ENCODE measurements at places on chromosomes 4 and X.
A peak's percentile ranks its signal among the peaks of the same experiment; 100 is the strongest.

DNA sequence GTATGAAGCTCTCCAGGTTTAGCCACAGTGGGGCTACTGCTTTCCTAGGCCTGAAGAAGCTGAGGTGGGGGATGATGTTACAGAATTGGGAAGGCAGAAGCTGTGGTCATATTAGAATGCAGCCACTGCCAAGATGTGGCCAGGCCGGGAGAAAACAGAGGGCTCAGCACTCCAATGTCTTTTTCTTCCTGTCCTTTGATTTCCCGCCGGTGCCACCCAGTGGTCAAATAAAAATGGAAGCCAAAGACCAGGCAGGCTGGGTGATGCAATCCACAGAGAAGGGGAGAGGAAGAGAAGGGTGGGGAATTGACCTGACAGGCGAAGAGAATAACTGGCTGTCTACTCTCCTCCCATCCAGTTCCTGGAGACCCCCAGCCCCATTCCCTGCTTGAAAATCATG, 94.9 kb upstream of the SHISA3 start:
- peak; percentile 27 for DNase-seq

DNA sequence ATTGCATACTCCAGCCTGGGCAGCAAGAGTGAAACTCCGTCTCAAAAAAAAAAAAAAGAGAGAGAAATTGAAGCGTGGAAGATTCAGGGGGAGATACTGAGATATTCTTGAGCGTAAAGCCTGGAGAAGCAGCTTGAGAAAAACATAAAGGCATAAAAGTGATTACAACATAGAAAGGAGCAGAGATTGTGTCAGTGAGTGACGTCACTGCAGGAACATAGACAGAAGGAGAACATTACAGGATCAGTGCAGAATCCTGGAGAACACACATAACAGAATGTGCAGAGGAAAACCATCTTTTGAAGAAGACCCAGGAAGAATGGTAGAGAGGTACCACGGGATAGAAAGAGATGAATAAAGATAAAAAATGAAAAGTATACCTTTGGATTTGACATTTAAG, 147.0 kb downstream of the APBB2 start:
- DNase-seq = no peak

DNA sequence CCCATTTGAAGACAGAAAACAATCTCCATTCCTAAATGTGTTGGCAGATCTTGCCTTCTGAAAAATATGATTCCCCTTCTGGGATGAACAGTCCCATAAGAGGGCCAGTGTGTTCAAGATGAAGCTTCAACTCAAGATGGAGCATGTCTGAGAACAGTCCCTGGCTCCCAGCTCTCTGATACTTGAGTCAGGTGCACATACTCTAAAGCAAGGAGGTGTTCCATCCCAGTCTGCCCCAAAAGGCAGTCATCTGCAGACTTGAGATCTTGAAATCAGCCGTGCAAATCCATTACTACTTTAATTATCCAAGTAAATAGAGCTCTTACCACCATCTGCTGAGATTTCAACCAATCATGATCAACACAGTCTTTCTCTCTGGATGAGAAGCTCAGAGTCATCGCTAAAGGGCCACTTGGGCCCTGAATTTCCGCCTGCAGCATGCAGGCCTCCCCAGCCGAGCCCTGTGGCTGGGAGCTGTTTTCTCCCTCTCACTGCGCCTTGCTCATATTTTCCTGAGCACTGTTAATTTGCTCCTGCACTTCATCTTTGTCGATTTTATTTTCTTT, 22.2 kb downstream of the CCDC149 start:
- no peak for DNase-seq

DNA sequence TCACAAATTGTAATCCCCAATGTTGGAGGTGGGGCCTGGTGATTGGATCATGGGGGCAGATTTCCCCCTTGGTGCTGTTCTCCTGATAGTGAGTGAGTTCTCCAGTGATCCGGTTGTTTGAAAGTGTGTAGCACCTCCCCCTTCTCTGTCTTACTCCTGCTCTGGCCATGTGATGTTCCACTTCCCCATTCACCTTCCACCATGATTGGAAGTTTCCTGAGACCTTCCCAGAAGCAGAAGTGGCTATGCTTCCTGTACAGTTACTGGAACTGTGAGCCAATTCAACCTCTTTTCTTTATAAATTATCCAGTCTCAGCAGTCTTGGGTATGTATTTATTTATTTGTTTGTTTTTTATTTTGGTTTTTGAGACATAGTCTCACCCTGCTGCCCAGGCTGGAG, 143.2 kb downstream of the CPE start:
- DNase-seq = no peak

DNA sequence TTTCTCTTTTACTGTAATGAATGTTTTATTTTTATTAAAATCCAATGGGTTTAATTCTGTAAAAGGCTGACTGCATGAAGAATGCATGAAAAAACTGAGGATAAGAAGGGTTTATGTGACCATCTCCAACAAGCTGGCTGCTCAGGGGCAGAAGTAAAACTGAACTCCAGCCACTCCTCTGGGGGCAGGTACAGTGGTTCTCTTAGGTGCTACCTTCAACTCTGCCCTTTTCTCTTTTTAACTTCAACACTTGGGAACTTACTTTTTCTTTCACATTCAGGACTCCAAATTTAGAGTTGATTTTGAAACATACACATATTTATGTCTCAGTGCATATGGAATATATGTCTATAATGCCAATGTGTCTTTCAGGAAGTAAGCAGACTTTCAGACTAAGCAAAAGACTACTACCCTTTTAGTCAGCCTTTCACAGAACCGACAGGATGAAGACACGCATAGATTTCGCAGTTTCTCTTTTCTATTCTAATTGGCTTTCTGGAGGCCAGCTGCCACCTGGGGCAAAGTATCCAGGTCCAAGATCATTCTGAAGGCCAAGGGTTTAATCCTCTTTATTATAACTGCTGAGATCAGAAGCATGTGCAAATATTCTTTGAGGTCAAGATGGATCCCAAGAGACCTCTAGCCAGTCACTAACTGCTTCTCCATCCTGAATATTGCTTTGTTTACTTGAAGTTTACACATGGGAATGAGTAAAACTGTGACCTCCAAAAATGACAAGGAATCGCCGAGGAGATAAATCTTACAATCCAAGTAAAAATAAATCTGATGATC, 30.7 kb downstream of the HS3ST1 start:
- no peak for DNase-seq

DNA sequence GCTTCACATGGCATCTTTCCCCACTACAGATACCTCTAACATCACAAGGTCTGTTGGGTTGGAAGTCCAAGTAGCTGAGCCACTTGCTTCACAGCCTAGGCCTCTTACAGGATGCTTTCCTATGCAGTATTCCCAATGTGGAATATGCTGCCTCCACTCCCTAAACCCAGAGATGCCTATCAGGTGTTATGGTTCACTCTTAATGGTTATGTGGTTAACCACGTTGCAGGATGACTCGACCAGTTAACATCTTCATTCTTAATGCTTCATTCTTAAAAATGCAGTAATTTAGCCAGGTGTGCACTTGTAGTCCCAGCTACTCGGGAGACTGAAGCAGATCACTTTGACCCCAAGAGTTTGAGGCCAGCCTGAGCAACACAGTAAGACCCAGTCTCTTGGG, 24.2 kb downstream of the HAUS3 start:
- no peak for DNase-seq

- DNase-seq = no peak
These were observed 33.5 kb downstream of the SGMS2 start for GRCh38 chr4:107858158-107858742.

- DNase-seq = no peak
These were observed 3.3 kb downstream of the RBM47 start for GRCh38 chr4:40626183-40626990.

- no peak for DNase-seq
These were observed 200.5 kb downstream of the KDR start for GRCh38 chr4:54924891-54925290.

DNA sequence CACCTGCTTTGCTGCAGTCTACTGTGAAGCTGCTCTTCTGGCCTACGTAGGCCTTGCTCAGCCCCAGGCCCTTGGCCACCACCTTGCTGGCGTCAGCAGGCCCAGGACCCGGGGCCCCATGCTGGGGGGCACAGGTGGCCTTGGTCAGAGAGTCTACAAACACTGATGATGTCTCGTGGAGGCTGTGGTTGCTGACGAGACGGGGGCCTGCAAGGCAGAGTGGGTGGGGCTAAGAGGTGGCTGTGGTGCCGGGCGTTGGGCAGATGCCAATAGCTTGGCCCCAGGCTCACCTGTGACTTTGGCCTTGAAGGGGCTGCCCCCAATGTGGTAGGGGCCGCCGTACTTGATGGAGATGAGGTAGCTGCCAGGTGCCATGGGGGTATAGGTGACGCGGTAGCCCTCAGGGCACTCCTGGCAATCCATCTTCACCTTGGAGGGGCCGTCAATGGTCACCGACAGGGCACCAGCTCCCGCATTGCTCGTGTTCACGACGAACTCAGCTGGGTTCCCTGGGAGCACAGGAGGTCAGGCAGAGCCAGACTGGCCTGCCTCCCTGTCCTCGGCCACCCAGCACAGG, 25.0 kb downstream of the FLNA start:
- peak; percentile 14 for DNase-seq

- no peak for DNase-seq
These were observed 29.9 kb upstream of the PJA1 start for GRCh38 chrX:69195192-69195591.

- DNase-seq = no peak
These were observed 120.6 kb upstream of the MID1 start for GRCh38 chrX:10741003-10741402.

GRCh38 chr4:39502019-39502663, 25.1 kb downstream of the UGDH start:
- DNase-seq = no peak

DNA sequence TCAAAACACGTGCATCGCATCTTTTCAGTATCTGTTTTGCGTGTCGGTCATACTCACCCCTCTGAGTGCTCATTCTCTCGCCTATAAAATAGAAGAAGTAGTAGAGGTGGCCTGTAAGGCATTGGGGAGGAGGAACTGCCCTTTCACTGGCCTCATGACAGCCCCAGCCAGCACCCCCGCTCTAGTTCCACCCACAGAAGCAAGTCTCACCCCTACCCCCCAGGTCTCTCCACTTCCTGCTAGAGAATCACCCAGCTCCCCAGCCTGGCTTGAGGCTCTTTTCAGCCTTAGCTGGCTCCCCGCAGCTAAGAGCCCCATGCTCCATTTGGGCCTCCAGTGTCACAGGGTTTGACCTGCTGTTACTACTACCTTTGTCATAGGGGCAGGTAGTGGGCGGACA, 11.8 kb downstream of the HDAC6 start:
- no peak for DNase-seq

DNA sequence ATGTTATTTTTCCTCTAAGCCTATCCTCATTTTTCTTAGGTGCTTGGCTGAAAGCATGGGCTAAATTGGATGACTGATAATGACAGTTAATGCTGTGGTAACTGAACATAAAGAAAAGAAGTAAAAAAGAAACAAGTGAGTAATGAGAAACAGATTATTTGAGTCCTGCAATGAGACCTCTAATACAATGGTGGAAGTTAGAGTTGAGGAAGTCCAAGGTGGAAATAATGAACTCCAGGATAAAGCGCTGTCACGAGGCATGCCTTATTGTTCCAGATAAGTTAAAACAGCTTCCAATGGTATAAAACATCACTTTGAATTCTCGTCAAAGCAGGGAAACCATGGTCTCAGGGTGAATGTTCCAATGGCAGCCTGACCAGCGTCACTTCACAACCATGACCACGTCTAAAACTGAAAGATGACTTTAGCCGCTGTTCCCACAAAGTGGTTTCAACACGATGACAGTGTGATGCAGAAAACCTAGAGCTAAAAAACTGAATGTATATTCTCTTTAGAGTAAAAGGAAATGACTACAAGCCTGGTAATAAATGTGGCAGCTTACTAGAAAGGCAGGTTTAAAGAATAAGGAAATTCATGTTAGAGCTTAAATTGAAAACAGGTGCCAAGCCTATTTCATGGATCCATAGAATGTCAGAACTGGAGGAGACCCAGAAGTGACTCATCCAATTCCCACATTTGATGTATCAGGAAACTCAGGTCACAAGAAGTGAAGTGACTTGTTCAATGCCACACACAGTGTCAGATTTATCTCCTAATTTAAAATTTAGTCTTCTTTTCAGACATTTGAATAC, 202.6 kb upstream of the GYPA start:
- no peak for DNase-seq

DNA sequence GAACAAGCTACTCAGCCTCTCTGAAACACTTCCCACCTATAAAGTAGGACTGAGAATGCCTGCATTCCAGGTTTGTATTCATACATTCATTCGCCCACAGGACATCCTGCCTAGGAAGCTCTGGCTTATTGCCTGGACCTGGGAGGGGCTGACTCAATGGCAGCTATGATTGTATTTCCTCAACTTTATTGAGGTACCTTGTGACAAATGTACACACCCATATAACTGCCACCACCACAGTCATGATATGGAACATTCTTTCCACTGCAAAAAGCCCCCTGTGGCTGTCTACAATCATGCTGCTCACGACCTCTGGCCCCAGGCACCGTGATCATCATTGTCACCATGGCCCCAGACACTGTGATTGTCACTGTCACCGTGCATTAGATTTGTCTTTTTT, 68.3 kb downstream of the ABLIM2 start:
- DNase-seq = no peak

- DNase-seq = no peak
These were observed 9.9 kb downstream of the APBB2 start for GRCh38 chr4:41204400-41204978.

GRCh38 chr4:152166567-152166966, 369.3 kb downstream of the FBXW7 start:
- peak; percentile 17 for DNase-seq

DNA sequence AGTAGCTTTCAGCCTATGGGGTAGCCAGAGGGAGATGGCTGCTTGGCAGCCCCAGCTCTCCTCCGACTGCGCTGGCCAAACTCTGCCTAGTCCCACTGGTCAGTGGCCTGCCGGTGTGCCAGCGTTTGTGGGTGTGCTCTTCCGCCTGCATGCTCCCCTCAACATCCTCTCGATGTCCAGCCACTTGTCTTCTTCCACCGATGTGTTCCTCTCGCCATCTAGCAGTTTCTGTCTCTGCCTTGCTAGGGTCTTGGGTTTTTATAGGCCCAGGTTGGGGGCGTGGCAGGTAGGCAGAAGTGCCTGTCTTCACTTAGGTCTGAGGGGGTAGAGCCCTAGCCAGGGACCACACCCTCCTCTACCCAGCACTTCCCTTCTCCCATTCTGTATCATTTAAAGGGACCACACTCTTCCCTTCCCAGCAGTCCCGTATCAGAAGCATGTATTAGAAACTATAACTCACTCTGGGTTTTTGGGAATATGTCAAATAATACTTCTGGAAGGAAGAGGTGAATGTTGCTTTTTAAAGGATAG, 124.4 kb downstream of the KDM6A start:
- peak; percentile 7 for DNase-seq

DNA sequence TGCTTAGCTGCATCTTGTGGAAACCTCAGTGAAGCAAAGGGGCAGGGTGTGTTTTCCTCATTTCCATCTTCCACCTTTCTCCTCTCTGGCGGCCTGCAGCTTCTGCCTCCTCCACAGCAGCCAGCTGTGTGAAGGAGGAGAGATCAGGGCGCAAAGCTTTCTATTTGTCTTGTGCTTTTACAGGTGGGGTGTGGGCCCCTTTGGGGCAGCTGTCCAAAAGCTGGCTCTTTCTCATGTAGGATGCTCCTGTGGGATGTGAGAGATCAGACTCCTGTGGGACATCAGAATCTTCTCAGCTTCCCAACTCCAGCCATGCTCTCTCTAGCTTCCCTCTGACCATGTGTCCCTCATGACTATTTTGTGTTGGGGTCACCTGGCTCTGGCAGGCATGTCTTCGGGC, 227.1 kb downstream of the MID1 start:
- no peak for DNase-seq

GRCh38 chr4:100895556-100896197, 377.9 kb upstream of the EMCN start:
- no peak for DNase-seq
